ENCODE measurements at places on chromosomes 2 and 18.

DNA sequence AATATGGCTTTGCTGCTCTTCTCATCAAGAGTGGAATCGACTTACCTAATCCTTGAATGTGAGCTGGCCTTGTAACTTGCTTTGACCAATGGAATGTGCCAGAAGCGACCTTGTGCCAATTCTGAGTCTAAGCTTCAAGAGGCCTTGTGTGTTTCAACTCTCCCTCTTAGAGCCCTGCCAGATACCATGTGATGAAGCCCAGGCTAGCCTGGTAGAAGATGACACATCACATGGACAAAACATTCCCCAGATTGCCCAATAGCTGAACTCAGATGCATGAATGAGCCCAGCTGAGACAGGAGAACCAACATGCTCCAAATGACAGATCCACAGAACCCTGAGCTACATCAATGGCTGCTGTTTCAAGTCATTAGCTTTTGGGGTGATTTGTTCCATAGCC is 4.2 kb upstream of the KLHL14 start:
- DNase-seq: no peak

- DNase-seq: no peak
Observed at GRCh38 chr2:33583194-33583938, 15.7 kb downstream of the FAM98A start.

DNA sequence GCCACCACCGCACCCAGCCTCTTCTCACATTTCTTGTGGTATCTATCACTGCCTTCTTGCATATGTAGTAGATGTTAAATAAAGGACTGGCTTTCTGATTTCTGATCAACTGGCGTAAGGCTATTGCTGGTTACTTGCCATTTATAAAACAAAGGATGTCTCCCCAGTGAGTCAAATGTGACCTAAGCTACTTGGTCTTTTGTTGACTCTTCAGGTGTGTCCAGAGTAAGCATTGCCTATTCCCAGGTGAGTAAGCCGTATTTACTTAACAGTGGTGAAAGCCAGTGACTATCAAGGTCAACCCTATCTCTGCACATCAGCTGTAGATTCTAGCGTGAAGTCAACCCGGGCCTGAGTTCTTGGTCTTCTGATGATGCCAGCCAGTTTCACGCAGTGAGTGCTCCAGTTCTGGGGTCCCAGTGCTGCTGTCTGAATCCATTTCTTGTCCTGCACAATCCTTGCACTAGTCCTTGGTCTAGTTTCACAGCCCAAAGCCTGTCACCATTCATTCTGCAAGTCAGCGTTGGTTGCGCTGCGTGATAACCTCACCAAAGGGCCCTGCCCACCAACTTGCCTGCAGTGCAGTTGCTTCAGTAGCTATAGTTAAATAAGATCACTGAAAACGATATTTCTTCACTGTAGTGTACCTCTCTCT is 120.2 kb downstream of the GBX2 start:
- DNase-seq: no peak

DNA sequence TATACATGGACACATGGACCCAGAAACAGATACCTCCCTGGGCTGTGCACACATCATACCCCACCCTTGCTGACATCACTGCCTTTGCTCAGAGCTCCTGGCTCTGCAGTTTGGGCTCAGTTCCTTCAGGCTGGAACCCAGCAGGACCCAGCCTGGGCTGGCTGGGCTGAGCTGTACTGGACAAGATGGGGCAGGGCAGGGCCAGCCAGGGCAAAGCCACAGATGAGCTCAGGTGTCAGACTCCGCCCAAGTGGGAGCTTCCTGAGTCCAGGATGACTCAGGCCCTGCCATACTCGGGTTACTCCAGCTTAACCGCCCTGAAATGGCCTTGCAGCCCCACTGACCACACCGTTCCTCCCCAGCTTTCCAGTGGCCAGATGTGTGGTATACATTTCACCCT is 284.9 kb downstream of the OSR1 start:
- no peak for DNase-seq

DNA sequence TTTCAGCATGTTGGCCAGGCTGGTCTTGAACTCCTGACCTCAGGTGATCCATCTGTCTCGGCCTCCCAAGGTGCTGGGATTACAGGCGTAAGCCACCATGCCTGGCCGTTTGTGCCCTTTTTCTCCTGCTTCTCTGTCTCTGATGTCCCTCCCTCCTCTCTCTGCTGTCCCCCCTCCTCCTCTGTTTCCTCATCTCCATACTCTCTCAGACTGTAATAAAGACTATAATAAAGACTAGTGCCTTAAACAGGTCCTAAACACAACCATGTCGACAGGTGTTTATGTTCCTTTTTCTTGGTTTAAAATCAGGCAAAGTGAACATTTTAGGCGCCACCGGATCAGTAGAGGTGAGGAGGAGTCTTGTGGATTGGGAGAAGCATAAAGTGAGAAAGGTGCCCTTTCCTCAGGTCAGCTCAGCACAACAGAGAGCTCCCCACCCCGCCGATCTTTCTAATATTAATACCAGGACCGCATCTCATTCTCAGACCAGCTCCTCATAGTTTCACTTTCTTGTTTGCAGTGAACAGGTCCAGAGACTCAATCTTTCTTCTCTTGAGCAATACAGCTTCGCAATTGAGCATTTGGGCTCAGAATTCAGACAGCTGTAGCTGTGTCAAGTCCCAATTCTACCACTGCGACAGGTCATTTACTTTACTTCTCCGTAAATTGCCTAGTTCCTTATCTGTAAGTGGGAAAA is 23.7 kb downstream of the TIMM21 start:
- no peak for DNase-seq

DNA sequence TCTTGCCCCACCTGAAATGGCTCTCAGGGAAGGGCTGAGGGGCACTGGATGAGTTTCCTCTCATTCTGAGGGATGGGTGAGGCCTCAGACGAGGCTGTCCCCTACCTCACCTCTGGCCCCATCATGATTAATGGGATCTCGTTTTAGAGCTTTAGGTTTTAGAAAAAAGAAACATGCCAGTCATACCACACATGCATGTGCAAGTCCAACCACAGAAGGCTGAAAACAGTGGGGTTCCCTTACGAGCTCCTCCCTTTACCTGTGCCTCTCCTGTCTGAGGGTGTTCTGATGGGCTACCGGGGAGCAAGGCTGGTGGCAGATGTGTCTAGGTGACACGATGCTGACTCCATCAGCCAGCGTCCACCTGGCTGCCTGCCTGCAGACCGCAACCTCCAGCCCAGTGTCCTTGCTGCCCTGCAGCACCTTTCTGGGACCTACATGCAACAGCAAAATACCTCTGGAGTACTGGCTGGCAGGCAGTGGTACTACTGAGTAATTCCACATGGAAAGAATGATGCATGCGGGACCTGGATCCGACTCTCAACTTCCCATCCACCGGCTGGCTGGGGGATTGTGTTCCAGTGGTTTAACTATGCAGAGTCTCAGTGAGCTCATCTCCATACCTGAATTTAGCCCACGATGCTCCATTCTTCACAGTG is 9.1 kb upstream of the LYPD6B start:
- no peak for DNase-seq

- no peak for DNase-seq
Observed at GRCh38 chr2:98868548-98869271, 67.3 kb downstream of the CRACDL start.

- no peak for DNase-seq
Observed at GRCh38 chr18:14031053-14031452, 101.2 kb downstream of the ZNF519 start.

DNA sequence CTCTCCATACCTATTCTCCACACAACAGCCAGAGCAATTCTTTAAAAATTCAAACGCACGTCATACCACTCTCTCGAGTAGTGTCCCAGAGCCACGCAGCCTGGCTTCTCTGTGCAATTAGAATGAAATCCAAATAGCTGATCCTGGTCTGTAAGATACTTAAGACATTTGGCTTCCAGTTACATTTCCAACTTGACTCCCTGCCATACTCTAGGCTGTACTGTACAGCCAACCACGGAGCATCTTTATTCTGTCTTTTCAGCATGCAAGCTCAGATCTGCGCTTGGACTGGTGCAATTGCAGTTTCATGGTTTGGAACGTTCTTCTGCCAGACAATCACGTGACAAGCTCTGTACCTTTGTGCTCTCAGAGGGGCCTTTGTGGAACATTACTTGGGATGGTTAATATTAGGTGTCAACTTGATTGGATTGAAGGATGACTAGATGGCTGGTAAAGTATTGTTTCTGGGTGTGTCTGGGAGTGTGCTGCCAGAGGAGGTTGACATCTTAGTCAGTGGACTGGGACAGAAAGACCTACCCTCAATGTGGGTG is 325.6 kb downstream of the SOX11 start:
- no peak for DNase-seq

DNA sequence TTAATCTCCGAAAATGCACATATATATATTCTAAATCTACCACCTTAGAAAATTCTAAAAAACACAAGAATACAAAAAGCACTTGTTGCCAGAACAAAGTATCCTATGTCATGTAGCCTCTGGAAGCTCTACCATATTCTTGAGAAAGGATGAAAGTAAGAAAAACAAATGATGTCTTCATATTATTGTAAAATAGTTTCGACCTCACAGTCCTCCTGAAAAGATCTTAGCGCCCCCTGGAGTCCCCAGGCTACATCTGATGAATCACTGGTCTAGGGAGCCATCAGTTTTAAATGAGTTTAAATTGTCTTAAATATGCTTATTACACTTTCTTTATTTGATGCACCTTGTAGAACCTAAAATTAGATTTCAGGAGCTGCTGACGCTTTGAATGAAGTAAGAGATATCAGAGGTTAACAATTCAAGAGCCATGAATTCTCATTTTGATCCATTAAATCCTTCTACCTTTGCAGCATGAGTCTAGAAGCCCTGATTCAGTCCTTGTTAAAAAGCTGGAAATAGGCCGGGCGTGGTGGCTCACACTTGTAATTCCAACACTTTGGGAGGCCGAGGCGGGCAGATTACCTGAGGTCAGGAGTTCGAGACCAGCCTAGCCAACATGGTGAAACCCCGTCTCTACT is 138.8 kb downstream of the MCFD2 start:
- peak; percentile 27 for DNase-seq

GRCh38 chr2:190113000-190113399 is 50.5 kb upstream of the MSTN start:
- DNase-seq: no peak

- no peak for DNase-seq
Observed at GRCh38 chr2:37665043-37665442, 6.4 kb downstream of the CDC42EP3 start.

DNA sequence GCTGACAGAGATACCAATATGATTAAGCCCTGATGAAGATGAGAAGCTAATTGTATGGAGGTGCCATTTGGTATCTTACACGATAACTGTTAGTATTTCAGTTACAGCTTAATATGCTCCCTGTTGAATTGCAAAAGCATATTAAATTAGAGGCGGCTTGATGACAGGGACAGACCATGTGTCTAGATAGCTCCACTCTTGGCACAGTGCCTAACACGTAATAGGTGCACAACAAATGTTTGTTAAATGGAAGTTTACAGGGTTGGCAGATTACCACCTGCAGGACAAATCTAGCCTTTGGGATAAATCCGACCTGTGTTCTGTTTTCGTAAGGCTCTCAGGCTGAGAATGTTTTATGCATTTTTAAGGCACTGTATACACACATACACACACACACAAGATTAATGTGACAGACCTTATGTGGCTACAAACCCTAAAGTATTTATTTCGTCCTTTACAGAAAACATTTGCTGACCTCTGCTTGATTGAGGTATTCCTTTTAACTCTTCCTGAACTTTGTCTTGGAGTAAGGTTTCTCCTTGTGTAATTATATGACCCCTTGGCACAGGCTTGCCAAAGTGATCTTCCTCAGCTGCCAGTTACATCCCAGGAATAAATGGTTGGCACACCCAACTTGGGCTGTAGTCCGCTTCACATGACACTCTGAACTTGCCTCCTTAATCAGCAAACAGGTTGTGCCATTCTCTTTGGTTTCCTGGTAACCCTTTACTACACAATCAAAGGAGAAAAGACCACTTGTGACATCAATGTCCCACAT is 348.9 kb downstream of the HRH4 start:
- DNase-seq: no peak
